Stimulated activated CD8-positive, alpha-beta memory T cell treated with anti-CD3 and anti-CD28 coated beads, Interleukin-7, amount 100 ng/mL, for 1 hour (primary cell): ENCODE measurements at places on chromosomes 12 and 14.

- no peak for DNase-seq
Observed at GRCh38 chr12:74515849-74516248, 21.8 kb upstream of the ATXN7L3B start.

DNA sequence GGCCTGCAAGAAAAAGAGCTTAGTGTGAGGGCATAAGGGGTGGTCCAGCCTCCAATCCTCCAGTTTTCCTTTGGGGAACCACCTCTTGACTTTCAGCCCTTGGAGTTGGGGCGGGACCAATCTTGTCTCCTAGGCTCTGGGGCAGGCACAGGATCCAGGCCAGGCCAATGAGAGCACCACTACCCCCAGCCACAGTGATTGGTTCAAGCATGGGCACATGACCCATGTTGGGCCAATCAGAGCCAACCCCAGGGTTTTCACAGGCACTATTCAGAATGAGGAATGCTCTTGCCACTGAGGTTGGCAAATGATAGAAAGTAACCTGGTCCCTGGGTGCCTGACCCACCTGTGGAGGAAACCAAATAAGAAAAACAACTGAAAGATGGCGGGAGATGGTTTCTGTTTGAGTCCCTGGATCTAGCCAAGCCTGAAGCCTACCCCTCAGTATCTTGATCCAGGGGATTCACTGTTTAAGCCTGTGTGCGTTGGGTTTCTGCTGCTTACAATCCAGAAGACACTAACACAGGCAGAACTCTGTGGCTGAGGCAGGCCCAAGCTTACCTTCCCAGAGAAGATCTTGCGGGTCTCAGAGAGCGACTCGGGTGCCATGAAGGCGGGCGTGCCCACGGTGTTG, 42.9 kb downstream of the P2RX4 start:
- no peak for DNase-seq

- no peak for DNase-seq
Observed at GRCh38 chr12:26632756-26633155, 200.2 kb downstream of the ITPR2 start.

GRCh38 chr14:89957791-89958190, 2.1 kb downstream of the TDP1 start:
- no peak for DNase-seq

DNA sequence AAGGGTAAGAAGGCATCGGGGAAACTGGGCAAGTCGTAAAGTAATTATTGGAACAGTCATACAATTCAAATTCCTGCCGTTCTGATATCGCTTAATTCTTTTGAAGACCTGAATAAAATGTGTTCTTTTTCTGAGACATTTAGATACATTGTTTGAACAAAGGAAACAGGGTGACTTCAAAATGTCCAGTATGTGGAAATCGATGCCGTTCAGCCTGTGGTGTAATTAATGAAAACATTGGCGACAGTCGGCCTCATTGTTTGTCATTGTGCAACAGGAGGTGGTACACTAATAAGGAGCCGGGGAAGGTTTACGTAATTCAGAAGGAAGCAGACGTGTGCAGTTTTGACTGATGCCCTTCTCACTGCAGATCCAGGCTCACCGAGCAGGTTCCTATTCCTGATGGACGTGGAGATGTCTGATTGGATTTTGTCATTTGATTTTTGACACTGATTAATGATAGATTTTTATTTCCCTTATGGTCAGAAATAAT, 92.7 kb downstream of the BORCS5 start:
- DNase-seq = no peak

- no peak for DNase-seq
Observed at GRCh38 chr12:32478166-32478565, 78.8 kb downstream of the FGD4 start.

DNA sequence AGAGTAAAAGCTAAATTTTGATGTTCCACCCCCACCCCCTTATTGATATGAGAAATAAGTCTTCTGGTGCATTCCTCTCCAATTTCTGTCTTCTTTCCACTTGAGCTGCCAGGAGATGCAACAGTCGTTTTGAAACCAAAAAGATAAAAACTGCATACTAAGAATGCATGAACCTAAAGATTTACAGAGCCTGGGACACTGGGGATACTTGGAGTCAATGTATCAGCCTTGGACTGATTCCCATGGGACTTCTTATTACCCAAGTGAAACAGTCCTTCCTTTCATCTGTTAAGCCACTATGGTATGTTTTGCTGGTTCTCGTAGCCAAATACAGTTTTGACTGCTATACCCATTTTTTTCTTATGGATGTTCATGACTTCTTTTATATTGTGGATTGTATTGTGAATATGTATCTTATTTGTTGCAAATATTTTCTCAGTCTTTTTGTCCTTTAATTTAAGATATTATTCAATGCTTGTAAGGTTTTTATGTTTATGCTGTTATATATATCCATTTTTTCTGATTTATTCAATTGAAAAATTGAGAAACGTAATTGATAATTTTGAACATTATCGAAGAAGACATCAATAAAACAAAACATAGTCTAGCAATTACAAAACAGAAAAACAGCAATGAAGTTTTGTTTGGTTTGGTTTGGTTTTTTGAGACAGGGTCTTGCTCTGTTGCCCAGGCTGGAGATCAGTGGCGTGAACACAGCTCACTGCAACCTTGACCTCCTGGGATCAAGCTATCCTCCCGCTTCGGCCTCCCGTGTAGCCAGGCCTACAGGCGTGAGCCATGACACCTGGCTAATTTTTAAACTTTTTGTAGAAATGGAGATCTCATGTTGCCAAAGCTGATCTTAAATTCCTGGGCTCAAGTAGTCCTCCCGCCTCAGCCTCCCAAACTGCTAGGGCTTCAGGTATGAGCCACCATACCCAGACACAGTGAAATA, 85.4 kb upstream of the ETV6 start:
- DNase-seq = no peak

DNA sequence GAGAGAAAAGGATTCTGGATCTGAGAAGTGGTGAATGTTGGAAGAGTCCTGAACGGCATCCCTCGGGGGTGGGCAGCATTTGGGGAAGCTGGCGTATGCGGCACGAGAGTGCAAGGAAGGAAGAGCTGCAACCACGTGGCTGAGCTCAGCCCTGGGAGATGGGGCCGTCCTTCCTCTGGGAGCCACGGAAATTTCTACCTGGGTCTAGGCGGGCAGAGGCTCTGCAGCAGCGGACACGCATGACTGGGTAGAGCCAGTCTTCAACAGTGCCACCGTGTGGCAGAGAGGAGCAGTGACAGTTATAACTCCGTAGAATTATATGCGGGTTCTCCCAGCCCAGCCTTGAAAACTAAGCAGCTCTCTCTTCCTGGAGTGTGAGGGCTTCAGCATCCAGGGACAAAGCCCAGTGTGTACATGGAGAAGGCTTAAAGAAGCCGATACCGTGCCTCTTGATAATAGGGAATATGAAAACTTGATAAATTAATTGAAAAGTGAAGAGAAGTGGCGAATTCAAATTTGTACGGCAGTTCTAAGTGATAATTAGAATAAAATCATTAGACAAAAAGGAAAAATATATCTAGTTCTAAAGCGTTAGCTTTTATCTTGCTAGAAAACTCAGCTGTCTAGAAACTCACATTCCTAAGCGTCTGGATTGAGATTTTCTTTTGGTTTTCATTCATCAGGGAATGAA, 82.9 kb upstream of the STXBP6 start:
- DNase-seq = peak; percentile 16

DNA sequence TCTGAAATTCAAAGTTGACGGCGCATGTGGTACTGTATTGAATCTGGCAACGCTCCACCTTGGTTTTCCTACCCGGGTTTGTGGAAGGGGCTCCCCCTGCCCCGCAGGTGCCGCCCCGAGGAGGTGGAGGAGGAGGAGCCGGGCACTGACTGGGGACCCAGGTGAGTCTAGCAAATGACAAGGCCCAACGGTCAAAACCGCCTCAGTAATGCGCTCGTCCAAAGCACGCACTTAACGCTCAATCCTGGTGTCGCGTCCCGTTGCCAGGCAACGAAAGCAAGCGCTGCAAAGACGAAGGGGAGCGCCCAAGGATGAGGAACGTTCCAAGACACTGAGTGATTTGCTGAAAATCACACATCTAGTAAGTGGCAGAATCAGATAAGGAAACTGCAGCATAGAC, 24.0 kb upstream of the CLEC4E start:
- no peak for DNase-seq

DNA sequence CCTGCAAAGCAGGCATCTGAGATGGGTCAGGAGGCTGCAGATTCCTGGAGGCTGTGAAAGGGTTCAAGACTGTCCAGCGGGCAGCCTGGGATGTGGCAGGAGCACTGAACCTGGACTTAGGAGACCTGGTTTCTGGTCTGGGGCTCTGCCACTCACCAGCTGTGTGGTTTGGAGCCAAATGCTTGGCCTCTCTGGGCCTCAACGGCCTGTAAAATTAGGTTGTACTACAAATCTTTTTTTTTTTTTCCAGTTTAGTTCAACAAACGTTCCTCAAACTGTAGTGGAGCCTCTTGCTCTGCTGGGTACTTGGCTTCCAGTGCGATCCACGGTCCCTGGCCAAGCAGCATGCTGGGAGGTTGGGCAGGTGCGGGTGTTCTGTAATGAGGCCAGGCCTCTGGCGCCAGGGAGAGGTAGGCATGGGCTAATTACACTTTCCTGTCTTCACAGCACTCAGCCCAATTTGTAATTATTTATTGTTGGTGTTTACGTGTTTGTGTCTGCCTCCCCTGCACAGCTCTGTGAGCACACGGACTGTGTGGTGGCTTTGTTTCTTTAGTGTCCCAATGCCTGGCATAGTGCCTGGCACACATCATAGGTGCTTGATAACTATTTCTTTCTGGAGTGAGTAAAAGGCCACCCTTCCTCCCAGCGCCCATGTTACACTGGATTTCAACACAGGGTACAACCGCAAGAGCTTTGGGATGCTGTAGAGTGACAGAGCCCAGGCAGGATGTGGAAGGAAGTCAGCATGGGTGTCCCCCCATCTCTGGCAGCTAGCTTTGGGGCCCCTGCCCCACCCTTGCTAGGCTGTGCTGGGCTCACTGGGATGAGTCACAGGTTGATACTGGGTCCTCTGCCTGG, 5.8 kb upstream of the KRT80 start:
- no peak for DNase-seq

DNA sequence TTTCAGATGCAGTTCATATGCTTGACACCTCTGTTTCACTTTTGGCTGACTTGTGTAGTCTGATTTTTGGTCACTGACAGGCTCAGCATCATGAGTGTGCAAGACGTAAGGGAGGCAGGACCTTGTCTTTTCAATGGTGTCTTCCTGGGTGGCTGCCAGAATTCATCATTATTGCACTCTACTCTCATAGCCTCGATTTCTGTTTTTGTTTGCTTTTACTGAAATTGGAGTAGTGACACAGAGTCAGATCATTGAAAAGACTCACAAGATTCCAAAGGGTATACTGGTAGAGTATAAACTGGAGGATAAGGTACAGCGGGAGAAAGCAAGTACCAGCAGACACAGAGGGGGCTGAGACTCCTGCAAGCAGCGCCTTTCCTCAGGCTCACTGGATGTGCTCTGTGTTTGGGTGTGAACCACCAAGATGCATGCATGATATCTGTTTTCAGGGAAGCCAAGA, 126.3 kb upstream of the FGD4 start:
- no peak for DNase-seq

- DNase-seq = peak; percentile 57
Observed at GRCh38 chr12:52059582-52060497, 8.6 kb downstream of the NR4A1 start.

DNA sequence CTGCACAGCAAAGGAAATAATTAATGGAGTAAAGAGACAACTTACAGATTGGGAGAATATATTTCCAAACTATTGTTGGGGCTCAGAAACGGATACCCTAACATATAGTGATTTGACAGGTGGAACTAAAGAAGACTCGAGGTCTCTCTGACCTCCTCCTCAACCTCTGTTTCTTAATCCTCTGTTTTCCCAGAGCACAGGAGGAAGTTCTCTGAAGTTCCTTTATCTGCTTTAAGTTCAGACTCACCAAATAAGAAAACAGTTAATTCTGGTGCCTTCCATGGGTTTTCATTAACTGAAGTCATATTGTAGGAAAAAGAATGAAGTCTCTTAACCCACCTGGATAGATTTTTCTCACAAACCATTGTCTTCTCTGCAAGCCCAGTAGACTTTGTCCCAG, 29.2 kb downstream of the CLEC2D start:
- DNase-seq = no peak

- DNase-seq = no peak
Observed at GRCh38 chr12:62468935-62469334, 2.3 kb downstream of the MON2 start.

GRCh38 chr12:131950182-131950913, 606 bp downstream of the EP400 start:
- peak; percentile 8 for DNase-seq

- no peak for DNase-seq
Observed at GRCh38 chr14:58805605-58806409, 168.0 kb downstream of the DACT1 start.

GRCh38 chr12:52496590-52497071, 3.6 kb upstream of the KRT6A start:
- DNase-seq = no peak
